ENCODE measurements at places on chromosomes 1 and 21.

- DNase-seq, result no peak
Observed at GRCh38 chr1:234710936-234711724, 101.2 kb upstream of the IRF2BP2 start.

GRCh38 chr1:37730376-37730775 is 34.5 kb downstream of the EPHA10 start:
- DNase-seq, result no peak

DNA sequence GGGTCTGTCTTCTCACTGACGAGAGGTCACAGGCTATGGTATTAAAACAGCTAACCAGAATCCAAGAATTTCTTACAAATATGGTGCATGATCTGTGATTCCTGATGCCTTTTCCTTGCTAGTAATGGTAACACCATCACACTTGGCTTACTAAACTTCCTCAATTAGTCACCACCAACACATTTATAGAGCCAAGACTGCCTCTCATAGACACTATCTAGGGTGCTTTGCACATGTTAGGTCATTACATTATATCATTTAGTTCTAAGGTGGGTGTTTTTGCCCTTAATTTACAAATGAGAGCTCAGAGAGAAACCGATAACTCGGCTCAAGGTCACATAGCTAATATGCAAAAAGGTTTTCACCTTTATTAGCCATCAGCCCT is 8.7 kb downstream of the KIF21B start:
- no peak for DNase-seq

- DNase-seq, result no peak
Observed at GRCh38 chr1:94634977-94635416, 93.4 kb upstream of the F3 start.

GRCh38 chr1:75992312-75992711 is 60.1 kb upstream of the ASB17 start:
- DNase-seq, result no peak

- no peak for DNase-seq
Observed at GRCh38 chr1:11143907-11144306, 44.2 kb upstream of the EXOSC10 start.

- no peak for DNase-seq
Observed at GRCh38 chr21:14075346-14076142, 135.2 kb downstream of the LIPI start.

DNA sequence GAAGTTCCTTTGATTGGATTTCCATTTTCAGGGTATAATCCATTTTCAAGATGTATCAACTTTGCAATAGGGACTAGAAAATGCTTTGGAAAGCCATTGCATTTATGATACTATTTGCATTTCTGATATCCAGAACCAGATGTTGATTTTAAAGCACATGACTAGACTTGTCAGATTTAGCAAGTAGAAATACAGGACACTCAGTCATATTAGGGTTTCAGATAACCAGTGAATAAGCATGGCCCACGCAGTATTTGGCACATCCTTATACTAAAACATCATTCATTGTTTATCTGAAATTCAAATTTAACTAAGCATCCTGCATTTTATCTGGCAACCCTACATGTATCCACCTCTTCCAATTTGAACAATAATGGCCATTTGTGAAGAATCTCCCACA is 113.3 kb upstream of the DPT start:
- no peak for DNase-seq

DNA sequence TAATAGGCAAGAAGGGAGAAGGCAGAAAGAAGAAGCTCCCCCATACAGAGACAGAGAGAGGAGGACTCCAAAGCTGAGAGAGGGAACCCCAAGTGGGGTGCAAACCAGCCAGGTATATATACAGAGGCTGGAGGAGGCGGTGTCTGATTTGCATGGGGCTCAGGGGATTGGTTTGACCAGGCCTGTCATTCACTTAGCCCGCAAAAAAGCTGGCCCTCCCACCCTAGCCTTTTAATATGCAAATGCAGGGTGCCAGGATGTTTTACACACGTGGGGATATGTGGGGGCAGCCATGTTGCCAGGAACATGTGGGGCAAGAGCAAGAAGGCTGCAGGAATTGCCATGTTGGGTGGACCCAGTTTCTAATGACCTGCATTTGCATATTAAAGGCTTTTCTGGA is 37.0 kb upstream of the TENT5B start:
- DNase-seq, result no peak

- no peak for DNase-seq
Observed at GRCh38 chr1:201476670-201477344, 7.8 kb upstream of the PHLDA3 start.

- DNase-seq, result no peak
Observed at GRCh38 chr1:22494943-22495579, 43.4 kb downstream of the ZBTB40 start.

DNA sequence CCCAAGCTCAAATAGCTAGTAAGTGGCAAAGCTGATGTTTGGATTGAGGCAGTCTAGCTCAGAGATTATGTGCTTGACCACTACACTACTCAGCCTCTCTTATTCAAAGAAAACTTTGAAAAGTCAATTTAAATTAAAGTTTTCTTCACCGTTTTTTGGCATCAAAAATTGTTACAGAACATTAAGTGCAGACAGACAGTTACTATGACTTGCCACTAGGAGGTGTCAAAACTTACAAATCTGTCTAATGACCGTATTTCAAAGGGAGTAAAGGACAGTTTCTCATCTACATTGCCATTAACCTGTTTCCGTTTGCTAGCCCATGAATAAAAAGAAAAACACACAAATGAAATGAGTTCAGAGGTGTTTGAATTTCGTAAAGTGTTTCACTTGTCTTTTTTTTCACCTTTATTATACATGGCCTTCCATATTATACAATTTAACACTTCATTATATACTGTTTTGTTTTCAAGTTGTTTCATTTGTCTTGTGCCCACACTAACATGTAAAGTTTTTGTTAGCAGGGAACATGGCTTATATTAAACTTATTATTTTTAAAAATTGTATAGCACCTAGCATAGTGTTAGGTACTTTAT is 57.4 kb upstream of the MTF2 start:
- DNase-seq, result no peak

DNA sequence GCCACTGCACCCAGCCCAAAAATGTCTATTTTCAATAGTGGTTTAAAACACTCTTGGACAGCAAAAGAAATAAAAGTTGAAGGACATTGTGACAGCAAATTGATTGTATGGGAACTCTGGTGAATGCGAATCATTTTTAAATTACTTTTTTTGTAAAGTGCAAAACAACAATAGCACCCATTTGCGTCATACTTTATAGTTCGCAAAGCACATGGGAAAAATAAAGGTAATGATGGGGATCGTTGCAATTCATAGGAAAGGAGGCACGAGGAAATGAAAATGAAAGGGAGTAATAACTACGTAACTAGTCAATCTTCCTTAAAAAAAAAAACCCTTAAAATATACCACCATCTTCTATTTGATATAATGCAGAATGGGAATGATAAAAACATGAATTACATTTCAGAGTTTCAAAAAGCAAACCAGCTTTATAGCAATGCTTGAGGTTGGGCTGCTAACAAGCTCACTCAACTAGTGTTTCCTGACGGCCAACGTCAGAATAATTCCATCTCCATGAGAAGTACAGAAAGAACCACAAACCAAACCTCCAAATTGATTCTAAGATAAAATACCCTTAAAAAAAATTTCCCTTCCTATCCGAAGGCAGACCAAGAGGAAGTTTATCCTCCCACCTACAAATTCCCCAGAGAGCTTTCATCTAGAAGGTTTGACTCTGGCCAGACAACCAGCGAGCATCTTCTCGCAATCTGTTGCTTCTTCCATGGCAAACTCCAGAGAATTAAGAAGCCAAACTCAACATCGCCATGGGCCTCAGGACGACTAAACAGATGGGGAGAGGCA is at the start of gene EDARADD:
EDARADD (plus strand) TSS at position 606 of the 801 bp plus-strand sequence; CDS start at position 765, 159 bp downstream.
- DNase-seq, result no peak

DNA sequence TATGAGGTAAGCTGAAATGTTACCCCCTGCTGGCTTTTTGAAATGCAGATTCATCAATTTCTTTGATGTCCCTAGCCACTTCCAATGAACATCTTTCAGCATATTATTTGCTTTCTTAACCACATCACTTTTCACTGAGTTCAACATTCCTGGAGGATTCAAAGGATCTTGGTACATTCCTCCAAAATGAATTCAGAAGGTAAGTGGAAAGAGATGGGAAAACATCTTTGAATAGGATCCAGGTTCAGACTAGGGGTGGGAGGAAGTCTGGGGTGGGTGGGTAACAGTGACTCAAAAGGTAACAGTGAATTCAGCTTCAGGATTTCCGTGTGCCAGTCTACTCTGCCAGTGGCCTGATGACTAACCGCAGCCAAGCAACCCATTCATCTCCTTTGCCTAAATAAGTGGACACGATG is 180.7 kb downstream of the ZC3H11B start:
- DNase-seq, result no peak

- DNase-seq, result no peak
Observed at GRCh38 chr1:39427912-39428311, 63.5 kb upstream of the BMP8A start.

DNA sequence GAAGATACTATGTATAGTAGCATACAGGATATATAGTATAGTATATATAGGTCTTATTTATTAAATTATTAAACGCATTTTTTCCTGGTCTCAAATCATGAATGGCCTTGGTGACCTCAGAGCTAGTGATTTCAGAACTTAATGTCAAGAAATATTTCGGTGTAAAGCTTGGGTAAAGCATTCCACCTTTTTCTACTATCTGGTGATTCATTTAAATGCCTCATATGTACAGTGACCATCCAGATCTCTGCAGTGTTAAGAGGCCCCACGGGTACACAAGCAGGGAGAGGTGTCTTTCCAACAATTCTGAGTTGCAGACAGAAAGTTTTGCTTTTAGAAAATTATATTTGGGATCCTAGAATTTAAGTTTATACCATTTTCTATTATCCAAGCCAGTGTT is 626.5 kb downstream of the PTPRC start:
- no peak for DNase-seq

DNA sequence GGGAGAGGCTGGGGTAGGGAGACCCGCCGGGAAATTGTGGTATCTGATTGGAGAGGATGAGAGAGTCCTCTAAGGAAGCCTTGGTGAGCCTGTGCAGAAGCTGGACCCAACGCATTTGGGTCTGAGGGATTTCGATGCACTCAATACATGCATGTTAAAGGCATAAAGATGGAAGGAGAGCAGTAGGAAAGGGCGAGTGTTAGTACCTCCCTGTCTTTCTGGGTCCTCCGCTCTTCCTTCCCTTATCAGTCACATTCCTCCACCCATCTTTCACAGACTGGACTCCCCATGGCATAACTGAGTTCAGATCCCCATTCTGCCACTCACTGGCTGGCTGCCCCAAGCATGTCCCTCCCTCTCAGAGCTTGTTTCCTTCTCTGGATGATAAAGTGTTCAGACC is 7.3 kb downstream of the RGS16 start:
- no peak for DNase-seq

GRCh38 chr1:44934791-44935190 is 51.6 kb downstream of the EIF2B3 start:
- no peak for DNase-seq

DNA sequence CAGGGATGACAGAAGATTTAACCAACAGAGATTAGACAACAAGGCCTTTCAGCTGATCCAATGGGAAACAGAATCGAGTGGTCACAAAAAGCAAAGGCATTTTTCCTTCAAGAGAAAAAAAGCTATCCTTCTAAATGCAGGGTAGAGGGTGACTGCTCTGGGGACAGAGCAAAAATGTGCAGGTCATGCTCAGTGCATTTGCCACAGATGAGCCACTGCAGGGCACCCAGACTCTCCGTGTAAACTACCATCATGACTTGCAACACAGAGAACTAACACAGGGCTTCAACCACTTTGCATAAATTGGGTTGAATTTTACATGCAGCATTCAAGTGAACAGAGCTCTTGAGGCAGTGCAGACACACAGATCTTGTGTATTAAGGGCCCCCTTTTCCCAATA is 56.8 kb downstream of the PRKAB2 start:
- no peak for DNase-seq

GRCh38 chr1:110214454-110215404 is 4.6 kb downstream of the KCNC4 start:
- no peak for DNase-seq

- no peak for DNase-seq
Observed at GRCh38 chr1:184110272-184111204, 59.0 kb downstream of the TSEN15 start.
